ENCODE measurements at places on chromosomes 12 and 14.

- DNase-seq: no peak
Measured at GRCh38 chr12:85405262-85405661, 125.2 kb downstream of the ALX1 start.

- DNase-seq: no peak
Measured at GRCh38 chr14:32183151-32184058, 18.4 kb upstream of the RNU6-7 start.

GRCh38 chr12:130715998-130716968 lies at the start of gene RIMBP2:
TSS of gene RIMBP2 (minus strand) at chr12:130716299. CDS start at chr12:130479013, 237,286 bp downstream.
- DNase-seq: no peak

- DNase-seq: no peak
Measured at GRCh38 chr12:98144953-98145352, 370.4 kb upstream of the TMPO start.

DNA sequence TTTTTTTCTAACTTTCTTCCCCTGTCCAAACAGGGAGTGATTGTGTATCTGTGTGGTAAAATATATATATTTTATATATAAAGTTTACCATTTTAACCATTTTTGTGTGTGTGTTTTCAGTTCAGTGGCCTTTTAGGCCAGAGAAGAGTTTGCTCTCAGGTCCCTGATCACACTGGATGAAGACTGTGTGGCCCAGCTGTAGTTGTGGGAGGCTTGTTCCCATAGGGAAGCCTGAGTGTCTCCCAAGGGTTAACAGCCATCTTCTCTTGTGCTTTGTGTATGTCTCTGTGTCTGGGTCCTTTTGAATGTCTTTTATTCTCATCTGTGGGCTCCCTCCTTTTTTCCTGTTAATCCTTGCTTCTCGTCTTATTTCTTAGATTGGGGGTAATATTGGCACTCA lies 23.4 kb downstream of the CGRRF1 start:
- DNase-seq: no peak

- no peak for DNase-seq
Measured at GRCh38 chr14:89479802-89480201, 62.8 kb upstream of the FOXN3 start.

DNA sequence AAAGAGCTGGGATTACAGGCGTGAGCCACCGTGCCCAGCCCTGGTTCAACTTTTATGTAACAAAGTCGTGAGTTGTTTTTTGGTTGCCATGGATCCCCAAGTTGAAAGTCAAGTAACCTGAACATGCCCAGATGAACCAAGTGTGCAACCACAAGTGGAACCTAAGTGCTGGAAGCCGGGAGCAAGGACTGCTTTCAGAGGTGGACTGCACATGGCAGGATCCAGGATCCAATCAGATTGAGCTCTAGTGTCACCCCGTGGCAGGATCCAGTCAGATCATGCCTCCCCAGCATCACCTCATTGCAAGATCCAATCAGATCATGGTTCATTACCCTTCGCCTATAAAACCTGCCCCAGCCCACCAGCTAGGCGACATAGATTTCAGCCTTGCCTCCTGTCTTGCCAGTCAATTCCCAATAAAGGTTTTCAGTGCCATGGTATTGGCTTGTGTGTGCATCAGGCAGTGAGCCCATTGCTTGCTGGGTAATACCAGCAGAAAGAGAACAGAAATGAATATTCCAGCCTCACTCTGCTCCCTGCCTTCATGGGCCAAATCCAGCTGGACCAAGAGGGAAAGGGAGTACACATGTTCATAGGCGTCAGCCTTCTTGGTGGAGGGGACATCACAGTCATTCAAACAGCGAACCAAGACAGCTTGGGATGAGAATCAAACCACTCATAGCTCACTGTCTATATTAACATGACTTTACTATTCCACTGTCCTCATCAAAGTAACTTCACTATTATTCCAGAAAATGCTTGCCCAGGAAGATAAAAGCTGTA lies 43.6 kb upstream of the VASH1 start:
- DNase-seq: no peak

GRCh38 chr14:93592786-93593185 lies 162.0 kb downstream of the UNC79 start:
- no peak for DNase-seq

GRCh38 chr12:124233846-124234640 lies 60.9 kb upstream of the RFLNA start:
- no peak for DNase-seq

GRCh38 chr12:3974883-3975282 lies 101.7 kb upstream of the PARP11 start:
- no peak for DNase-seq

- DNase-seq: no peak
Measured at GRCh38 chr14:63045612-63046320, 508 bp upstream of the KCNH5 start.

DNA sequence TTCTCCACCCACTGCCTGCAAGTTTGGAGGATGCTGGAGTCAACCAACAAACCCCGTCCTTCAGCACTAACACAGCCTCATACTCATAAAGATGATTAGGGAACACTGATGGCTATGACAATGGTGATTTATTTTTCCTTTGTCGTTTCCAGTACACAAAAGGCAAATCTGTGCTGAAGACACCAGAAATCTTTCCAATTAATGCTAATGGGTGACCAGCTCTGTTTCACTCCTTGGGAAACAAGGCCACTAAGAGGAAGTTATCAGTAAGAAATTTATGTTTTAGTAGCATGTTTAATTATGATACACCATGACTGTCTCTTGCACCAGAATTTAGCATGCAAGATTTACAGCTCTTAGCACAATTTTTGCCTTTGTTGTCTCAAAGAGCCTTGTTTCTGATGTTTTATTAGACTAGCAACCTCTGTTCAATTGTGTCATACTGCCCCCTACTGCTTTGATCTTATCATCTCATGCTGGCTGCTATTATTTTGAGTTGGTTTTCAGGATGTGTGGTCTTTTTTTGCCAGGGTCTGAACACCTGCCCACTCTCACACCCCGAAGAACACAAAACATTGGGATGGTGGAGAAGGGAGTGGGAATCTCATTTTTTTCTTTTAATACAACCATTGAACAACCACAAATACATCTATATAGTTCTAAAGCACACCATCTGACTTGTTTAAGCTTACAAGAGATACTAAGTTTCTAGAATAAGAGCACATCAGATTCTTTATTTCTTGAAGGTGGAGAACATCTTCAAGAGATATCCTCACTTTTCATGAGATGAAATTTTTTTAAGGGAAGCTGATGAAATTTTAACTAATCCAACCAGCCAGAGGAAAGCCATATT lies 160.9 kb downstream of the SPTSSA start:
- no peak for DNase-seq

DNA sequence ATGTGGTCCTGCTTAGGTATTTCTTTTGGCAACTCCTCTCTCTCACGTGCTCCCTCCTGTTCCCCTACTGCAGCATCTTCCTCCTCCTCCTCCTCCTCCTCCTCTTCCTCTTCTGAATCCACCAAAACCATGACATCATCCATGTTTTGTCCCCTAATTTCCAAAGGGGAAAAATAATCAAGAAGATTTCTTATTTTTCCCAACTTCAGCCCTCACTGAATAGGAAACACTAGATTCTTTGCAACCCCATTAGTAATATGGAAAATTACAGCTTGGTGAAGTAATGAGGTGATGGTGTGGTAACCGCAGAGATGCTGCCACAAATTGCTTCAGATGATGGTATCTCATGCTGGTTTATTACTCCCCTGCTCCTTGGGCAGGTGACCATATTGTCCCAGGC lies 7.5 kb upstream of the WSB2 start:
- DNase-seq: no peak

GRCh38 chr12:107365703-107366102 lies 272.4 kb upstream of the CRY1 start:
- no peak for DNase-seq

DNA sequence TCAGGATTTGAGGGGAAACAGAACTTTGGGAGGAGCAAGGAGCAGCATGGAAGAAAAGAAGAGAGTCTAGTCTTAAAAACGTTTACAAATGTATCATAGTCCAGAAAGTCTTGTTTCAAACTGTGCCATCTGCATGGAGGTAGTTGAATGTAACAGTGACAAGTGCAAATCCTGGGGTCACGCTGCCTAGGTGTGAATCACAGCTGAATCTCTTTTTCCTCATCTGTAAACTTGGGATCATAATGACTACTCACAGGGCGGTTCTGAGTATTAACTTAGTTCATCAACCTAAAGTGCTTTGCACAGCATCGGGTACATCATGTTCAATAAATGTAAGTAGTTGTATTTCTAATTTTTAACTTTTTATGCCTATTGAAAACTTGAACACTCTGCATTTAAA lies 208.5 kb downstream of the CHST11 start:
- DNase-seq: no peak

DNA sequence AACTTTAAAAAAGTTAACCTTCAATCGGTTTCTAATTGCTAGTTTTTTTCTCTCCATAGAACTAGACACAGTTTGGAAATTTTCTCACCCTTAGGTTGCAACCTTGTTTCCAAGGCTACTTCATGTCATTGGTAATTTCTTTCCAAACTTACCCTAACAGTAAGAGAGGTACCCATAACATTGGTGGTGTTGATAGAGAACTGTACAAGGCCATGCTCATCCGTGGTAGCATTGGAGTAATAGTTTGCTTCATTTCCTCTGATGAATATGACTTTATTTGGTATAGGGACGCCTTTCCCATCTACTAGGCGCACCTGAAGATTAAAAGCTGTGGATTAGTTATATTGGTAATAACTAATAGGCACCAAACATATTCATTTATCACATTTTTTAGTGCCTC lies 11.6 kb downstream of the A2M start:
- no peak for DNase-seq

GRCh38 chr14:73859145-73859544 lies 7.5 kb downstream of the PTGR2 start:
- no peak for DNase-seq

DNA sequence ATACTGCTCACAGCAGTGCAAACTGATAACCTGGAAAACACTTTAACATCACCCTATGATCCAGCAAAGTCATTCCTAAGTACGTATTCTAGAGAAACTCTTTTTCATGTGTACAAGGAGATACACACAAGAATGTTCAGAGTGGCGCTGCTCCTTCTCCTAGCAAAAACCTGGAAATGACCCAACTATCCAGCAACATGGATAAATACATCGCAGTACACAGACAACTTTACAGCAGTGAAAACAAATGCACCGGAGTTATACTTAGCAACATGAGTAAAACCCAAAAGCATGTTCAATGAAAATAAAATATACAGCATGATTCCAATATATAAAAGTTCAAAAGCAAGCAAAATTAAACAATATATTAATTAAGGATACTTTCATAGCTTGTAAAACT lies 18.7 kb downstream of the SART3 start:
- DNase-seq: no peak

DNA sequence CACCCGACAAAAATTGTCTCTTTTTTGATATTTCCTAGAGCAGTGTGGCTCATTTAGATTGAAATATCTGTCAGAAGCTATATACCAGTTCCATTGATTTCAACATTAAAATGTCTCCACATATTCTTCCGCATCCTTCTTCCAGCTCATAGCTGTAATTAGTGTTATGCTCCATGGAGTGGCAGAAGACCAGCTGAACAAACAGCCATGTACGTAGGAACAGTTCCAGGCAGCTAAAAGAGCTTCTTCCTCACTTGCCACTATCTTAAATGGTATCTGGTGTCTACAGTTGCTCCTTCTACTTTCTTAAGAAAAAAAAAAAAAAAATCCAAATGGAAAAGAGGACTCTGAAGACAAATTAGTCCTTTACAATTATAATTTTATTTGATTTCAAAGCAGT lies 848.0 kb downstream of the DIO2 start:
- no peak for DNase-seq

- DNase-seq: no peak
Measured at GRCh38 chr12:3600039-3600720, 109.2 kb downstream of the PRMT8 start.

GRCh38 chr12:42696406-42697149 lies 107.0 kb upstream of the PRICKLE1 start:
- no peak for DNase-seq

GRCh38 chr14:77659831-77660230 lies 43.4 kb upstream of the SPTLC2 start:
- DNase-seq: no peak

DNA sequence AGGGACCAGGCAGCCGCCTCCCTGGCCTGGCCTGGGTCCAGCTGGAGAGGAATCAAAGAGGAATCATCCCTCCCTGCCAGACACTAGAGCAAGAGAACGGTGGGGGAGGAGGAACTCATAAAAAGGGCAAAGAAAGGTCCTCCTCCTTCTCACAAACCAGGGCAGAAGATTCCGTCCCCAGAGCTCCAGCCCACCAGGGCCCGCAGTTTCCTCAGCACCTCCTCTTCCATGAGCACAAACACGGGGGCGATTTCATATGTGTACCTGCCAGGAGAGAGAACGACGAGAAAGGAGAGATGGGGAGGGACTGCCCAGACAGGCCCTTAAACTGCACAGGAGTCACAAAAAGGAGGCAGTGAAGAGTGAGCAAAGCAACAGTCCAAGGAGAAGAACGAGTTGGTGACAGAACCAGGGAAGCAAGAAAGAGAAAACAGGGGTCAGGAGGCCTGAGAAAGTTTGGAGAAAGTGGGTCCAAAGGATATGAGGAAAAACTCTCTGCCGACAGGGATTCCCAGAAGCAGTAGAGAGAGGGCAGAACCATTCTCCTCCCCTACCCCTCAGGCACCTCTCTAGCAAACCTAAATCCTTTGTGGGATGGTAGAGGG lies 8.7 kb upstream of the ZNF740 start:
- no peak for DNase-seq

DNA sequence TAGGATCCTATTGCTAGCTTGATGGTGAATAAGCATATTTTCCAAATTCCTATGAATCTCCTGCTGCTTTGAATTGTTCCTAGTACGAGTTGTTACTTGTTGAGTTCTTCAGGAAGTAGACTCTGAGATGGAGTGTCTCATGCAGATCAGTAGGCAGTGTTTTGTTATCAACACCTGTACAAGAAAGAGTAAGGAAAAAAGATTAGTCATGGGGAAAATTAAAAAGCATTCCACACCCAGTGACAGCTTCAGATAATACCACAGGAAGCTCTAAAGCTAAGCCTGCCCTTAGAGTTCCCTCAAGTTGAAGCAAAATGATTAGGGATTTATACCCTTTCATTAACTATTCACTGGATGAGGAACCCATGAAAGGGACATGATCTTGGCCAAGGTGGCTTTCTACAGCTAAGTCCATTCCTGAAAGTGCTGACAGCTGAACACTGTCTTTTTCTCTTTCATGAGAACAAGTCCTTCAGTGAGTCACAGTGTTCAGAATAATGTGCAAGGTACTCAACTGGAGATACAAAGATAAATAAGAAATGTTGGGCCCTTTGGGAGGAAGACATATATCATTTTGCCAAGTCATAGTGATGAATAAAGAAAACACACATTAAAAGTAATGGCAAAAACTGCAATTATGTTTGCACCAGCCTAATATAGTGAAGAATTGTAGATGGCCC lies 49.1 kb downstream of the CCER1 start:
- no peak for DNase-seq
